Activated naive CD8-positive, alpha-beta T cell treated with anti-CD3 and anti-CD28 coated beads, Interleukin-2, amount 50 U/mL, for 24 hours (primary cell): ENCODE measurements at places on chromosomes 16 and 17.

GRCh38 chr17:47694581-47695428, 844 bp downstream of the TBKBP1 start:
- peak; percentile 66 for DNase-seq

GRCh38 chr16:12054868-12055267, 78.3 kb downstream of the SNX29 start:
- no peak for DNase-seq

DNA sequence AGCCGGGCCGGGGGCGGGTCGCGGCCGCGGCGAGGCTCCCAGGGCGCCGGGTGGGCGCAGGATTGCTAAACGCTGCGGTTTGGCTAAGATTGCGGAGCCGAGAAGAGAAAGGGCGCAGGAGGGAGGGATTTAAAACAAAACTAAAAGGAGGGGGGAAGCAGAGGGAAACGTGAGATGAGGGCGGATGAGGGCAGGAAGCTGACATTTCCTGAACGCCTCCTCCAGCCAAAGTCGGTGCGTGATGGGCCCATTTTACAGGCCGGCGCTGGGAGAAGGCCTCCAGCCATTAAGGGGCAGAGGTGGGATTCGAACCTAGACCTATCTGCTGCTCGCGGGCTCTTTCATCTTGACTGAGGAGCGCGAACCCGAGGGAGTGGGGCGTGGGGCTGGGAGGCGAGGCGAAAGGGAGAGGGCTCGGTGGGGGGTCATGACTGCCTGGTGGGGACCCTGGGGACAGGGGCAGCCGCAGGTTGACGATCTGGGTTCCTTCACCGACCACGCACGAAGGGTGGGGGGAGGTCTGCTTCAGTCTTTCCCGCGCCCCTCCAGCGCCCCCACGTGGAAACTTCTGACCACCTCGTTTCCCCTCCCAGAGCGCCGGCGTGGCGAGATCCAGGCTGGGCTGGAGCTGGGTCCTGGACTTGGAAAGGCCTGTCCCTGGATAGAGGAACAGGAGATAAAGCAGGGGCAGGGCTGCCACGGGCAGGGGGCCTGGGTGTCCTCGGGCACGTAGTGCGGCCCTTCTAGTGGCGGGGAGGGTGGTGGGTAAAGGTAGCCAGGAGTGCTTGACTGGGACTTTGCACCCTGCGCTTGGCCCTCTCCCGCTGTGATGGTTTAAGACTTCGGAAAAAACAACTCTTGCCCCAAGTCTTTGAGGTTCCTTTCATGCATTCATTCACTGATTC, 3.8 kb upstream of the TAC4 start:
- peak; percentile 82 for DNase-seq

DNA sequence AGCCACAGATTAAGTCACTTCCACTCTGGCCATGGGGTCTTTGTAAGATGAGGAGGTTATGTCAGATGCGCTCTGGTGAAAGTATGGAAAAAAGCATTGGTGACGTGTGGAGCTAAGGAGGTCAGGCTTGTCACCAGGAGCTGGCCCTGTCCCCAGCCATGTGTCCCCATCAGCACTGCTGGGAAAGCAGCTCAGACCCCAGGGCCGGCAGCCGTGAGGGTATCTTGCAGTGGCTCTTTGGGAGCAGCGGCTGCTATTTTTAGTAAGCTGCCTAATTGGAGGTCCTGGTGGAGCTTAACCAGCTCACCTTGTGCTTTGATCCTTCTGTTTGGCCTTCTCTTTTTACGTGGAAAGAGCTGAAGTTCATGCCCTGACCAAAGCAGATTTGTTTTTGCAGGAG, 60.9 kb downstream of the MPRIP start:
- no peak for DNase-seq

DNA sequence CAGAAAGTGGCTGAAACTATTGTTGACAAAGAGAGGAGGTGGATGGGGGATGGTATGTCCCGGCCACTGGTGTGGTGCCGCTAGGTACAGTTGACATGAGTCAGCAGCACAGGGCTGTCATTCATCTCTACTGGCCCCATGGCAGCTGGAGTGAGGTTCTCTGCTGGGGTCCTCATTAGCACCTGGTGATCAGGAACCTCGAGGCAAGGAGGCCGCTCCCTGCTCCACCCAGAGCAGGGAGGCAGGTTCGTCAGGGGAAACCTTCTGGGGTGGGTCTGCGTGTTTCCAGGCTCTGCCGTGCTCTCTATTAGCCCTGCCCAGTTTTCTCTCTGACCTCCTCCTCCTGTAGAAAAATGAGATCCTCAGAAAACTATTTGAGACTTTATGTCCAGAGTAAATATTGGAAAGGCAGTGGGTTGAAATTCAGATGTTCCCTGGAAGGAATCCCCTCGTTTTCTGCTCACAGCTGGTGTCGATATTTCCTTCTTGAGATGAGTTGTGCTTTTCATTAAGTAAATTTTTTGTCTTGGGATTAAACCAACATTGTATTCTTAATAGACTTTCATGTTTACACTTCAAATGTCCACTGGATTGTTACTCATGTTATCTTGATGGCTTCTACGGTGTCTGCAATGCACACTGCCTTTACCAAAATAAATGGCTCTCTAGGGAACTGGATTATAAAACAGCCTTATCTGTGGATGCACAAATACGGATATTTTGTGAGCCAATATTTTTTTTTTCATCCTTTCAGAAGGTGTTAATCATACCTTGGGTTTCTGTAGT, 7.1 kb downstream of the NTN1 start:
- no peak for DNase-seq

GRCh38 chr16:56604966-56605365, 3.4 kb upstream of the MT2A start:
- DNase-seq: no peak

DNA sequence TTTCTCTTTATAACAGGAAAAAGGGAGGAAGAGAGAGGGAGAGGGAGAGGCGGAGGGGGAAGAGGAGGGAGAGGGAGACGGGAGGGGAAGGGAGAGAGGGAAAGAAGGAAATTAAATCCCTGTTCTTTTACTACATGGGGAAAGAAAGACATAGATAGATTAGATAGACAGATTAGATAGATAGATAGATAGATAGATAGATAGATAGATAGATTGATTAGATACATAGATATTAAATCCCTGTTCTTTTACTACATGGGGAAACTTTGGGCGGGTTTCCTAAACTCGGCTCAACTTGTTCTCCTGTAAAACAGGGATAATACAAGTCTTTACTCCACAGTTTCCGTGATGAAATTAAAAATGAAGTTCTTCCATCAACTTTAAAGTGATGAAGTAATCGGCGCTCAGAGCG, 661 bp downstream of the RFWD3 start:
- DNase-seq: no peak

DNA sequence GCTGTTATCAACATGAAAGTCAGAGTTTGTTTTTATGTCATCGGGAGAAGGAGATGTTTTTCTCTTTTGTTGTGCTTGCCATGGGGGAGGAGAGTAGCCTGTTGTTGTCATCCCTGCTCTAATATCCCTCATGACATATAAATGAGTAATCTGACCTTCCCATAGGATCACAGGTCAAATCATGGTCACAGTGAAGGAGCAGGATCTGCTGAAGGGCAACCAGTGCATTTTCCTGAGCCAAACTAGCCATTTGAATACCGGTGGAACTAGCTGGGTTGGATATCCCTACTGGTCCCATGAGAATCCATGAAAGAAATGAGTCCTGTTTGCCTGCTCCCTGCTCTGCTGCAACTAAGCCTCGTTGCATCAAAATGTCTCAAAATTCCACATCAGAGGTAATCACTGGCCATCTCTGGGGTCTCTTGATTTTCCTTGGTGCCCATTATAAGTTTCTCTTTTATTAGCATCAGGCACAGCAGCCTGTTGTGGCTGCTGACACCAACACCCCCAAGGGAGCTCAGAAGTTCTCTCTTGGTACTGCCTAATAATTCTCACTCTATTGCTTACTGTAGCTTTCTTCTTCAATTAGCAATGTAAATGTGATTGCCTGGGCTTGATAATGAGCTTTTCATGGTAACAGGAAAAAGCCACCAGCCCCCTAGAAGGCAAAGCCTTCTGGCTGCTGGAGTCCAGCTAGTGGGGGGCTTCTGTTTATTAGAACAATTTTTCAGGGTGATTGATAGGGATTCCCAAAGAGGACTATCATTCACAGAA, 211.4 kb upstream of the ERCC4 start:
- DNase-seq: no peak

DNA sequence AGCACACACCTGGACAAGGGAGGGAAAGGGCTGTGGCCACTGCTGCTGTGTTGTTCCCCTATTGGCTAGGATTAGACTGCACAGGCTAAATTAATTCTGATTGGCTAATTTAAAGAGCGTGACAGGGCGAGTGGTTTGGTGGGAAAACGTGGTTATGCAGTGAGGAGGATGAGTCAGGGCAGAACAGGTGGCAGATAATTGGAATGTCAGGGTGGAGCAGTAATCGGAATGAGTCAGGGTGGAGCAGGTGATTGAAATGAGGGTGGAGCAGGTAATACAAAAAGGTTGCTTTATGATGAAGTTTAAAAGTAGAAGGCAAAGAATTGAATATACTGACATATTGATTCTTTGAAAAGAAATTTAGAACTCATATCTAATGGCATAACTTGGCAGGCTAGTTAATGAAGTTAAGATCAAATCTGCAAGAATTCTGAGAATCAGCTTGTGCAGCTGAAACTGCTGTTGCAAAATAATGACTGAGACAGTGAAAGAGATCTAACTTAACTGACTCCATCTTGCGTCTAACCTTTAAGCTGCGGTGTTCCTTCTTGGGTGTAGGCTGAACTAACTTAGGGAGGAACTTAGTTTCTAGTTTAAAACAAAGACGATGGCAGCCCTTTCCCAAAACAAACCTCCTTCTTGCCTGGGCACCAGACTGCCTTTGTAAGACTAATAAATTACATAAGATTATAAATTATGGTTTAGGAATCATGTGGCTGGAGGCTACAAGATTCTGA, 174.3 kb downstream of the UTP18 start:
- no peak for DNase-seq

GRCh38 chr16:83797013-83797412, 10.8 kb upstream of the HSBP1 start:
- DNase-seq: no peak

- DNase-seq: no peak
Observed at GRCh38 chr17:65941356-65941899, 250.5 kb downstream of the CEP112 start.

DNA sequence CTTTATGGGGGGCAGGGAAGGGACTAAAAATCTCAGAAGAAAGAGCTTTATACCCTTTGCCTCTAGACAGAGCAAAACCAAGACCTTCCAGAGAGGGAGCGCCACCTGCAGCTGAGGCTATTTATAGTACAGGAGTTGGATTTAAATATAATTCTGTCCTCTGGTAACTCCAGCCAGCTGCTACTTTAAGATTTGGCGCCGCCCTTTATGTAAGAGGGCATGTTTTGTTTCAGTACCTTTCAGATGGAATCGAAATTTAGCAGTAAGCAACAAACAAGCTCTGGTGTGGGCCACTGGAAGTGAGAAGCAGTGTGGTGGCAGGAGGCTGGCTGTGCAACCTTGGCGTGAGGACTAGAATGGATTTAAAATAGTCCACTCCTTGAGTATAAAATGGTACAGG, 5.2 kb upstream of the GUCY2D start:
- DNase-seq: peak; percentile 37

- no peak for DNase-seq
Observed at GRCh38 chr17:53736516-53737240, 86.0 kb upstream of the KIF2B start.

DNA sequence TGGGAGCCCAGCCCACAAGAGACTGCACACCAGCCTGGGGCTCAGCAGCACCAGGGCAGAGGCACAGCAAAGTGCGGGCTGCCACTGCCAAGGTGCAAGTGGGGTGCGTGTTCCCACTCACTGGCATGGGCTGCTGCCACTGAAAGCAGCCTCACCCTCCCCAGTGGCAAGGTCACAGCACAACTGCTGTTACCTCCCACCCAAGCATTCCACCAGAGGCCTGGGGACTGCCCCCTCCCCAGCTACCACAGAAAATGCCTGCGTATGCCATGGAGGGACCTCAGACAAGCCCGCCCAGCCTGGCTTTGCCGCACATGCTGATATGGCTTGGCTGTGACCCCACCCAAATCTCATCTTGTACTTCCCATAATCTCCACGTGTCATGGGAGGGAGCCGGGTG, 33.1 kb downstream of the MEAK7 start:
- DNase-seq: no peak

DNA sequence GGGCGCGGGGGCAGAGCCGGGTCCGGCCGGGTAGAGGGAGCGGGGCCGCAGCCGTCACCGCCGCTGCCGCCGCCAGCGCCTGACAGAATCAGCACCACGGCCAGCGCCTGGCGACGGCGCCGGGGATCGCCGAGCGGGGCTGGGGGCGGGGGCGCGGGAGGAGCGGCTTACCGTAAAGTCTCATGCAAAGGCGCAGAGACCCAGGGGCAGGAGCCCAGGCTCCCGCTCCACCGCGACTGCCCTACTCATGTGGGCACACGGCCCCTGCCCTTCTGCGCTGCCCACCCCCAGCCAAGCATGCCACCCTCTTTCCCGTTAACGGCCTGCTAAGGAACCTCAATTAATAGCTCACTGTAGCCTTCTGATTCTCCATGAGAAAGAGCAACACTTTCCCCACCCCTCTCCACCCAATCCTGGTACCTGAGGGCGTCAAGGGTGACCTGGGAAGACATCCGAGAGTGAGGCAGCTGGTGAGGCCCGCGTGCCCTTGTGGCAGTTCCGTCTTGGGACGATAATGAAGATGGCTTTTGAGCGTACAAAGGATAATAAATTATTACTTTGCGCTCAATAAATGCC, at the start of gene SEZ6:
Gene SEZ6, minus strand, starts transcription at position 98 of the 576 bp plus-strand sequence. CDS start 164 bp downstream, outside the sequence.
- DNase-seq: peak; percentile 81

GRCh38 chr17:2710071-2710802, 1.3 kb downstream of the CLUH start:
- no peak for DNase-seq

GRCh38 chr16:67304020-67304419, 22.5 kb downstream of the KCTD19 start:
- no peak for DNase-seq

DNA sequence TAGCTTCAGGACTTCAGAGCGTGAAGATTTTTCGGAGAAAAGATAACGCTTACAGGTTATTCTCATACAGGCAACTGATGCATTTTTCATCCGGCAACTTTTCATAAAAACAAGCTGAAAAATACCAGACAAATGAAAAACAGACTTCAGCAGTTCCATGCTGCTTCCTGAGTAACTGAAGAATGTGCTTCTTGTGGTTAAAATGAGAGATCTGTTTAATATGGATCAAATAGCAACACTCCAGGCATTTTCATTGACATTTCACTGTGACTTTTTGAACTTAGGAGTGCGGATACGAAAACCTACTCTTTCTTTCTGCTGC, 705 bp upstream of the PITPNC1 start:
- no peak for DNase-seq

- DNase-seq: peak; percentile 88
Observed at GRCh38 chr17:50541716-50542688, 5.0 kb upstream of the SPATA20 start.
